Central memory CD4-positive, alpha-beta T cell (primary cell): ENCODE measurements at places on chromosomes 5 and 9.

DNA sequence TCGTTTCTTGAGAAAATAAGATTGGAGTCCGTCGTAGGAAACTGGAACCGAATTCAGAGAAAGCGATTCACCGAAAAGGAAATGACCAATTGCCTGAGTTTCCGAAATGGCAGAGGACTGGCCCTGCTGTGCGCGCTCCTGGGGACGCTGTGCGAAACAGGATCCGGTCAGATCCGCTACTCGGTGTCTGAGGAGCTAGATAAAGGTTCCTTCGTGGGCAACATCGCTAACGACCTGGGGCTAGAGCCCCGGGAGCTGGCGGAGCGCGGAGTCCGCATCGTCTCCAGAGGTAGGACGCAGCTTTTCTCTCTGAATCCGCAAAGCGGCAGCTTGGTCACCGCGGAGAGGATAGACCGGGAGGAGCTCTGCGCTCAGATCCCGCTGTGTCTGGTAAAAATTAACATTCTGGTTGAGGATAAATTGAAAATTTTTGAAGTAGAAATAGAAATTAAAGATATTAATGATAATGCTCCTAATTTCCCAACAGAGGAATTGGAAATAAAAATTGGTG, 379 bp downstream of the PCDHGA3 start:
- no peak for DNase-seq

GRCh38 chr5:6634306-6634705, 1.1 kb downstream of the SRD5A1 start:
- DNase-seq, result no peak

- no peak for DNase-seq
Measured at GRCh38 chr9:122086873-122087272, 6.2 kb downstream of the TTLL11 start.

- no peak for DNase-seq
Measured at GRCh38 chr9:109282302-109282701, 38.6 kb downstream of the EPB41L4B start.

GRCh38 chr9:95297316-95297715, 20.2 kb downstream of the FANCC start:
- DNase-seq, result no peak

DNA sequence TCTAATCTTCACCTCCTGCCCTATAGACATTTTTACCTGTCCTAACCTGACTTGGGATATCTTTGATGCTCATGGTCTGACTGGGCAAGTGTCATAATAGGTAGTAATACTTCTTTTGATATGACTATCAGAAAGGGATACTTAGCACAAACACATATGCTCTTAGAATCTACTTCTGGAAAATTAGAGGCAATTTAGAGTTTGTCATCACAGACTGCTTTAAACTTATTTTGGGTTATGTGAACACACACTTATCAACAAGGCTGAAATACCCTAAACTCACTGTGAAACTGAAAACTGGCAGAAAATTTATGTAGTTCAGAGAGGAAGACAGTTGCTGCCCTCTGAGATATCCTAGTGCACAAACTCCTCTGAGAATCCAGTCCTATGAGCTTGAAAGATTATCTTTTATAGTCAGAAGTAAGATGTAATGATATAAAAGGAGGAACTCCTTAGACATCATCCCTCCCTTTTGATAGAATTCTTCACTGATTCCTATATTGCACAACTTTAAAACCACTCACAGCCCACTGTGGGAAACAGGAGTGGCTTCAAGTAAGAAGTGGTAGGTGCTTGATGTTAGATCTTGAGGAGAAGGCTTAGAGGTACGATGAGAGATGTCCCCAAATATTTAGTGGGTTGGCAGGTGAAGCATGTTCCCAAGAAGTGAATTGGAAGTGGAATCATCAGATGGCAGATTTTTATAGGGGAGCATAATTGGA, 273.3 kb downstream of the MAN2A1 start:
- no peak for DNase-seq

- no peak for DNase-seq
Measured at GRCh38 chr5:134517553-134517952, 7.9 kb upstream of the JADE2 start.
